ENCODE measurements at places on chromosomes 13 and 19.
A peak's percentile ranks its signal among the peaks of the same experiment; 100 is the strongest.

DNA sequence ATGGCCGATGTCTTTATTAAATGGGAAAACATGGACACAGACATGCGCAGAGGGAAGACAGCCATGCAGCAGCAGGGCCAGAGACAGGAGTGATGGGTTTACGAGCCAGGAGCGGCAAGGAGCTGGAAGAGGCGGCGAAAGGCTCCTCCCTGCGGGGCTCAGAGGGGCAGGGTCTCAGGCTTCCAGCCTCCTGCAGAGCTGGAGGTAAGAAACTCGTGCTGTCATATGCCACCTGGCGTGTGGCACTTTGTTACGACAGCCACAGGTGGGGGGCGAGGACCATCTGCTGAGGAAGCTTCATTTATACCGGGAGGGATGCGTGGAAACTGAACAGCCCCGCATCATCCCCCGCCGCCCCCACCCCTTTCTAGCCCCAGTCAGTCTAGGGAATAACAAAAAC, 52.0 kb upstream of the SPACA7 start:
- no peak for DNase-seq

DNA sequence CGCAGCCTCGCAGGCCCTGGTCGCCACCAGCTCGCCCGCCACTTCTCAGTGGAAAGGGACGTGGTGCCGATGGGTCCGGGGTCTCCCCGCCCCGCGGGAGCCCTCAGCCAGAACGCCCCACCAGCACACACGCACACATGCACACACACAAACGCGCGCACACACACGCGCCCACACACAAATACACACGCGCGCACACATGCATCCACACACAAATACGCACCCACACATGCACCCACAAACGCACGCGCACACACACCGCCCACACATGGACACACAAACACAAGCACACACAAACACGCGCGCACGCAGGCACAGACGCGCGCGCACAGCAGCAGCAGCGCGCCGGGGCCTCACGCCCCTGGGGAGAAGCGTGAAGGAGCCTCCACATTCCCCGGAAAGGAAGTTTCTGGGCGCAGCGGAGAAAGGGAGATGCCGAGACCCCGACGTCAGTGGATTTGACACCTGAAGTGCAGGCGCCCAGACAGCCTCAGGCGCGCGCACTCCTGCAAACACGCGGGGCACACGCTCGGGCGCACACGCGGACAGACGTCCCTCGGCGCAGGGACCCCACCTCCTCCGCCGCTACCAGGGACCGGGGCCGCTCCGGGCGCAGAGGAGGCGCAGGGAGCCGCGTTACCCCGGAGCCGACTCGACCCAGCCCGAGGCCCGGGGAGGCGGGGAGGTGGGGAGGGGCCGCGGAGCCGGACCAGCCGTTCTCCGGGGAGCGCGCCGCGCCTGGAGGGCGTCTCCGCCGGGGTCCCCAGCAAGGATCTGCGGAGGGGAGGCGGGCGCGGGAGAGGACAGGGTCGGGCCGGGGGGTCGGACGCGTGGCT, 622 bp downstream of the RASA3 start:
- DNase-seq: no peak

- no peak for DNase-seq
Observed at GRCh38 chr19:50478901-50479715, 2.5 kb upstream of the GARIN5A start.

DNA sequence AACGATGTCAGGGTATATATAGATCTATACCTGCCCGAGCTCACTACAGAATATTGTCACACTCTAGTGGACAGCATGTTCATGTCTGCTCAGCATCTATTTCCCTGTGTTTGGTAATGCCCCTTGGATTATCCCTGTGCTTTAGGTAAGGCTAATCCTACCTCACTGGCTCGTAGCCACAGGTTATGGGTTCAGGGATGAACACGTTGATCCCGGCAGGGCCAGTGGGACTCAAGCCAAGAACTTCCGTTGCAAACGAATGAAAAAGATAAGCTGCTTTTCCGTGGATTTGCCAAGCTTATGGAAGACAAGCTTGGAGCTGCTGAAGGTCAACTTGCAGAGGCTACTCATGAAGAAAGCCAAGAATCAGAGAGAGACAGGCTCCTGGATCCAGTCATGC, 400.0 kb upstream of the TSHZ3 start:
- no peak for DNase-seq

- no peak for DNase-seq
Observed at GRCh38 chr13:77325371-77325980, 1.4 kb downstream of the MYCBP2 start.

GRCh38 chr13:46104868-46105267, at the start of gene CPB2:
Gene CPB2 (minus strand): TSS chr13:46105033. CDS start chr13:46105009, 24 bp downstream.
- no peak for DNase-seq

DNA sequence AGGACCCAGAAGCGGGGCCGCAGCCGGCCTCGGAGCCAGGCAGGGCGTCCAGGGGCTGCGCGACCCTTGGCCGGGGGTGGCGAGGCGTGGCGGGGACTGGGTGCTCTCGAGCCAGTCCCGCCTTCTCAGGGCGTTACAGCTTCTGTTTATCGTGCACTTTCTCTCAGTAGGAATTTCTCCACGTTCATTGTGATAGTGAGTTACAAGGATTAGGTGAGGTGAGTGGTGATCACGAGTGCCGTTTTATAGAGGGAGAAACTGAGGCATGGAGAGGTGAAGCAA, 600 bp downstream of the AP1M1 start:
- no peak for DNase-seq

DNA sequence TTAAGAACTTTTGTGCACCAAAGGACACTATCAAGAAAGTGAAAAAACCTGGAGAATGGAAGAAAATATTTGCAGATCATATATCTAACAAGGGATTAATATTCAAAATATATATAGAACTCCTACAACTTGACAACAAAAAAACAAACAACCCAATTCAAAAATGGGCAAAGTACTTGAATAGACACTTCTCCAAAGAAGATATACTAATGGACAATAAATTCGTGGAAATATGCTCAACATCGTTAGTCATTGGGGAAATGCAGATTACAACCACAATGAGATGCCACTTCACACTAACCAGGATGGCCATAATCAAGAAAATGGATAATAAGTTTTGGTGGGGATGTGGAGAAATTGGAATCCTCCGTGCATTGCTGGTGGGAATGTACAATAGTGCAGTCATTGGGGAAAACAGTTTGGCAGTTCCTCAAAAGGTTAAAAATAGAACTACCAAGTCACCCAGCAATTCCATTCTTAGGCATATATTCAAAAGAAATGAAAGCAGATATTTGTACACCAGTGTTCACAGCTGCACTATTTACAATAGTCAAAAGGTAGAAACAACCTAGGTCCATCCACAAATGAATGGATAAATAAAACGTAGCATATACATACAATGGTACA, 2.2 kb upstream of the LSR start:
- DNase-seq: no peak

DNA sequence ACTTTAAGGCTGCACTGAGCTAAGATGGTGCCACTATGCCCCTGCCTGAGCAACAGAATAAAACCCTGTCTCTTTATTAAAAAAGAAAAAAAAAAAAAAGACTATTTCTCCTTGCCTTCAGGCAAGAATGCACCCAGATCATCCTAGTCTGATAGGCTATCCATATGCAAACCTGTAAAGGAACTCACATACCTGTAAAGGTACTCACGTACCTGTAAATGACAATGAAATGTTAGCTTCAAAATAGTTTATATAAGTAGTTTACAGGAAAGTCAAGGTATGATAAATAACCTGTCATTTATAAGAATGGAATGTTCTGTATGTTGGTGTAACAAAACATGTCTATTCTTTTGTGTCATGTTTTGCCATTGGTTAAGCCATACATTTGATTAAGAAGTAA, 86.3 kb downstream of the PIBF1 start:
- DNase-seq: no peak

DNA sequence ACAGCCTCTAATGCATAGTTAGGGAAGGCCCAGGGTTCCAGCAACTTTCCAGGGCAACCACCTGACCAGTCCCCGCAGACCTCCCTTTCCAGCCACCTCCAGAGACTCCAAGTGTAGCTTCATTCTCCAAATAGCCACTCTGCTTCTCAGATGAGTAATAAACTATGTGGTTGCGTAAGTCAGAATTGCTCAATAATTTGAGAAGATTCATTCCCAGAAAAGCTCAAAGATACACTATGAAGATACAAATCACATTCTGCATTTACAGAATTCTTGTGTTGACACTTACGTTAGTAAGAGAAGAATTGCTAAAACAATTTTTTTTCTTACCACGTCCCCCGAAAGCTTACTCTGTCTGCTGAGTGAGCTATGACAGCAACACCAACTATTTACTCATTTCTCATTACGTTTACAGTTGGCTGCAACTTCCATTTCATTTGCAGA, 8.2 kb upstream of the LATS2 start:
- DNase-seq: no peak

GRCh38 chr19:13597640-13598039, 91.4 kb upstream of the CACNA1A start:
- DNase-seq: peak; percentile 19

DNA sequence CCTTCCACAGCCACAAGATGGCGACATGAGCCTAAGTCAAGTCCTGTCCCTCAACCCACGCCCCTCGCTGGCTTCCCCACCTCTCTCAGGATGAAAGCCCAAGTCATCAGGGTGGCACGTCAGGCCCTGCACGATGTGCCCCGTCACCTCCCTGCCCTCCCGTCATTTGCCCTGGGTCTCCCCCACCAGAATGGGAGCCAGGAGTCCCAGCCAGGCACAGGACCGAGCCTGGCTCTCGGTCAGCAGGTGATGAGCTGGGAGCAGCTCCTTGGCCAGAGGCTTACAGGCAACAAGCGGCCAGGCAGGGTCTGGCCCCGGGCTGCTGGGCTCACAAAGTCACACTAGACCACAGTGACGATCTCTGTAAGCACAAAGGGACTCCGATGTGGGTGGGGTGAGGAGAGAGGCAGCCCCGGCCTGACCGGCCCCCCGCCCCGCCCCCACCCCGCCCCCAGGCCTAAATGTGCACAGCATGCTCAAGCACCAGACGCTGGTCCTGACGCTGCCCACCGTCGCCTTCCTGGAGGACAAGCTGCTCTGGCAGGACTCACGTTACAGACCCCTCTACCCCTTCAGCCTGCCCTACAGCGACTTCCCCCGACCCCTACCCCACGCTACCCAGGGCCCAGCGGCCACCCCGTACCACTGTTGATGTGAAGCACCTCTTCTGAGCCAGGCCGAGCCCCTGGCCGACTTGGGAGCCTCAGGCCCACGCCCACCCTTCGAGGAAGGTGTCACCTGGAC, 7.3 kb downstream of the MRPL4 start:
- DNase-seq: peak; percentile 64

GRCh38 chr13:51978796-51979556, 32.3 kb downstream of the ATP7B start:
- DNase-seq: no peak

DNA sequence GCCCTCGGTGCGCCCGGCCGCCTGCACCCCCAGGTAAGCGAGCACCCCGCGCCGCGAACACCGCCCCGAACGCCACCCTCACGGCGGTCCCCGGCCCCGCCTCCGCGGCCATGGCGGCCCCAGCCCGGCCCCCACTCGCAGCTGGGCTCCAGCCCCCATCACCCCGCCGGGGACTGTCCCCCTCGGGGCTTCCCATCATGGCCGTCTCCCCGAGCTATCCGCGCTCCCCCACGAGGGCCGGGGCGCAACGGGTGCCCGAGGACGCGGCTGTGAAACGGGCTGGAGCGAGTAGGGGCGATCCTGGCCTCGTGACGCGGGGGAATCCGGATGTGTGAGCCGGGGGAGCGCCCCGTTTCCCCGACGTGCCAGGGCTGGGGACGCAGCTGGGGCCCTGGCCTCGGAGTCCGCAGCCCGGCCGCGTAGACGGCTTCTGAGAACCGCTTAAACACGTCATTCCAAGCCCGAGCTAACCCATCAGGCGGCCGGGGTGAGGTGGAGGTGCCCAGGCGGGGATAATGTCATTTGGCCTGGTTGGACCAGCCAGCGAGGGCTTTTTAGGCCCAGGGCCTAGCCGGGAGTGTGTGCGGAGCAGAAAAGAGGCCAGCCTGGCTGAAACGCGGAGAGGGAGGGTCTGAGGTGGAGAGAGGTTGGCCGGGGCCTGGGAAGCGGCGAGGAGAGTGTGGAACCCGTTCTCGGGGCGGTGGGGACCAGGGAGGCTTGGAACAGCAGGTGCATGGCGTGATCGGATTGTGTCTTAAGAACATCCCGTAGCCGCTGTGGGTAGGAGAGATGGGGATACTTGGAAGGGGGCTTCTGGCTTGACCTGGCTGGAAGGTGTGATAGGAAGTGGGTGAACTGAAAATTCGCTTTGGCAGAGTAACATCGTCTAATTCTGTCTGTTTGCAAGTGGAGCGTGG, 550 bp downstream of the CERS4 start:
- no peak for DNase-seq

DNA sequence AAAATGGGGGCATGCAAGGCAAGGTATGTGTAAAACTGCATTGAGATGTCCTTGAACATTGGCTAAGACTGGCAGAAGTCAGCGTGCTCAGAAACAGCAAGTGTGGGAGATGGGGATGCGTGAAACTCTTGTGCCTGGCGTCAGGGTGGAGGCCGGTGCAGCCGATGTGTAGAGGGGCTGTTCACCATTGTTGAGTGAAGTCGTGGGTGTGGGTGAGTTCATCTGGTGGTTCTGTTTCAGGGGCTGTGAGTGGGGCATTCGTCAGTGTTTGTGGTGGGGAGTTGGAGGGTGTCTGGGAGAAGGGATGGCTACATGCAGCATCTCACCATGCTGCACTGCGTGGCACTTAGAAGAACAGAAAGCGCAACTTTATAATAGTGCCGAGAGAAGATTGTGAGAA, 11.4 kb upstream of the MIA start:
- no peak for DNase-seq

- DNase-seq: no peak
Observed at GRCh38 chr19:16820056-16820455, 9.1 kb upstream of the SIN3B start.

- DNase-seq: no peak
Observed at GRCh38 chr13:46543287-46543686, 9.7 kb upstream of the LRCH1 start.

- no peak for DNase-seq
Observed at GRCh38 chr19:45947926-45948325, 25.7 kb downstream of the NOVA2 start.

DNA sequence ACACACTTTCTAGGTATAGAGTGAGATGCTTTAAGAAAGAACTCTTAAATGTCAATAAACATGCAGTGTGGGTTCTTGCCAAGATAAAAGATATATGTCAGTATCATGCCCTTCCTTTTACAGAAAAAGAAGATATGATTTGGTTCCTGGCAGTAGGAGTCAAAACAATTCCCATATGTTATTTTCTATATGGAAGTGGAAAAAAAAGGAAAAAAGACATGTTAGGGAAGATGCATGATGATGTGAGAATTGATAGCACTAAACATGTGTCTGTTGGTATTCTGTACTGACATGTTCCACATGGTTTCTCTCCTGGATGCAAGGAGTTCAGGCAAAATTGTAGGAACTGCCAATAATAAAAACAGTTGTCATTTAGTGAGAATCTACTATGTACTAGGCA, 318.8 kb upstream of the DACH1 start:
- no peak for DNase-seq

GRCh38 chr13:46622630-46623256, 69.8 kb downstream of the LRCH1 start:
- DNase-seq: no peak

- no peak for DNase-seq
Observed at GRCh38 chr13:93320942-93321341, 94.3 kb downstream of the GPC6 start.

Data from NK-92 treated with Interleukin-12 subunit alpha and Interleukin-12 subunit beta, amount 100 ng/mL, for 24 hours (cell line).